ENCODE measurements at places on chromosomes 6 and 20.

- no peak for DNase-seq
These were observed 18.9 kb downstream of the PKIG start for GRCh38 chr20:44601236-44601671.

- no peak for DNase-seq
These were observed 29.2 kb downstream of the SGK1 start for GRCh38 chr6:134288538-134289203.

DNA sequence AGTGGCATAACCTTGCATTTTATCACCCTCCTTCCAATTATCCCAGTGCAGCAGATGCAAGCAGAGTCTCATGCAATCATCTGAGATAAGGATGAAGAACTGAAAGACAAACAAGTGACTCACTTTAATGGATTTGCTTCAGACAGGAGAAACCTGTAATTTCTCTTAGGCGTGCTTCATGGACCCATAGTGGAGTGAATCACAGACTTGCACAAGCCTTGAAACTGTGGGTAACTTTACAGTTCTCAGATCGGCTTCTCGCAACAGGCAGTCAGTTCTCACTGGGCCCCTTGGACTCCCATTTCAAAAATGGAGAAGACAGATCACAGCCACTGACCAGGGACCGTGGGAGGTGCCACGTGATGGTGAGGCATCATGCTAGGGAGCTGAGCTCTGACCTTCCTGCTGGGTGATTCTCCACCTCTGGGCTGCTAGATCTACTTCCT, at the start of gene ADGRF4:
TSS of gene ADGRF4 (plus strand) at position 239 of the 446 bp plus-strand sequence. CDS start 8,666 bp downstream, outside the sequence.
- DNase-seq, result no peak

- no peak for DNase-seq
These were observed 1038.4 kb upstream of the FLRT3 start for GRCh38 chr20:15375836-15376235.

DNA sequence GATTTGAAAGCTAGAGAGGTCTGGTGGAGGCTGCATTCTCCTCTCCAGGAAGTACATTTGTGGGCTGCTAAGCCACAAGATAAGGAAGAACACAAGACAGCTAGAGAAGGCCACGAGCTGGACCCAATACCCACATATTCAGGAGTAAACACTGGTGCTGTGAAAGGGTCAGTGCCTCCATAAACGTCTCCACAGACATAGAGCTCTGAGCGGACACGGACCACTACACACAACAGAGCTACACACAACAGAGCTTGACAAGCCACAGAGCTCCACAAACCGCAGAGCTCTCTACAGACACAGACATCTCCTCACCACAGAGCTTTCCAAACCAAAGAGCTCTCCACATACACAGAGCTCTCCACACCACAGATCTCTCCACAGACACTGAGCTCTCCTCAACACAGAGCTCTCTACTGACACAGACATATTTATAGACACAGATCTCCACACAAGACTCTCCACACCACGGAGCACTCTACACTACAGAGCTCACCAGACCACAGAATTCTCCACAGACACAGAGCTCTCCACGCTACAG, 51.9 kb downstream of the ERMARD start:
- DNase-seq, result no peak
